ENCODE measurements at places on chromosomes 4 and X. TPM values are rescaled to one million over a fixed set of nuclear protein-coding genes. Genes with fewer than 3 reads are reported as not detected.
A peak's percentile ranks its signal among the peaks of the same experiment; 100 is the strongest.

USP17L28 gene
- polyA plus RNA-seq, result not detected

NMU gene
- 0.13 TPM for polyA plus RNA-seq

SAGE1 gene
- 0.05 TPM for polyA plus RNA-seq

MTNR1A gene
- polyA plus RNA-seq, result 0.17 TPM

NDST3 gene
- not detected for polyA plus RNA-seq

AMELX gene
- polyA plus RNA-seq, result not detected

STPG2 gene
- polyA plus RNA-seq, result not detected

DNA sequence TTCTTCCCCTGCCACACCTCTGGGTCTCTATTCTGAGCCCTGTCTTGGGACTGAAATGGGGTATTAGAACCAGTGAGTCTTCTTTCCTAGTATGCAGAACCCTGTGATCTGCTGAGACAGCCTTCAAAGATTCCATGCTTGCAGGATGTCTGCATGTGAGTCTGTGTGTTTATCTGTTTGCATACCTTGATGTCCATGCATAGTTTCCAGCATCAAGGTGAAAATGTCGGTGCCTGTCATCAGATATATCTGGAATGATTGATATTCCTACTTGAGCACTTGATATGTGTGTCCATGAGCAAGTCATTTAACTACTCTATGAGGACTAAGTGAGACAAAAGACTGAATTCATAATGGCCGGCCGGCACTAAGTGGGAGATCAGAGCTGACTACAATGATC is 117.0 kb upstream of the HS3ST1 start:
- no peak for DNase-seq

DNA sequence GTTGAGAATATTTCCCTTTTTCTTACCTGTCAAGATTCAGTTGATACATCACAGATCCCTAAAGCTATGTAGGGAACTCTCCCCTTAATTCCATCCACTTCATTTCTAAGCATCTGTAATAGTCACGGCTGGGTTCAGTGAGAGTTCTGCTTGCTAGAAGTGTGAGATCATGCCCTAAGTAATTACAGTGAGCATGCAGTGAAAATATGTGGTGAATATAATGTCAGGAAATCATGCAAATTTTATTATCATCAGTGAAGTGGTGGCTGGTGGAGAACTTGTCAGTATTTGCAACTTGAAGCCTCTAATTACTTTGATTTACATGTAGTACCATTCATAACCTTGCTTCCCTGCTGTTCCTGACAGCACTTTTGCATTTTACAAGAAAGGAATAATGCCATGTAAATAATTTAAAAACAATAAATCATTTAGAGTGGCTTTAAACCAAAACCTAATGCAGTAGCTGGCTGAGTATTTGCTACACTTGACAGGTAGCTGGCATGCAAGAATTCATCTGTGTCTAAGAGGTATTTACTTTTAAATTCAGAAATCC is 28.3 kb upstream of the CFAP299 start:
- no peak for DNase-seq

DNA sequence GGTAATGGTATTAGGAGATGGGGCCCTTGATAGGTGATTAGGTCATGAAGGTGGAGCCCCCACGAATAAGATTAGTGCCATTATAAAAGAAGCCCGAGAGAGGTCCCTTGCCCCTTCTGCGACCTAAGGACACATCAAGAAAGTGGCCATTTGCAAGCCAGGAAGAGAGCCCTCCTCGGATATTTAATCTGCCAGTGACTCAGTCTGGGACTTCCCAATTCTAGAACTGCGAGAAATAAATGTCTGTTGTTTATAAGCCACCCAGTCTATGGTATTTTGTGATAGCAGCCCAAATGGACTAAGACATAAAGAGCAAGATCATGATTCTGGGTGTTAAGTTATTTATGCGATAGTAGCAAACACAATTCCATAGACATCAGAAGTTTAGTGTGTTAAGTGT is 192.2 kb downstream of the LDB2 start:
- no peak for DNase-seq

GRCh38 chrX:153727123-153727931 is 2.7 kb downstream of the ABCD1 start:
- DNase-seq, result no peak

DNA sequence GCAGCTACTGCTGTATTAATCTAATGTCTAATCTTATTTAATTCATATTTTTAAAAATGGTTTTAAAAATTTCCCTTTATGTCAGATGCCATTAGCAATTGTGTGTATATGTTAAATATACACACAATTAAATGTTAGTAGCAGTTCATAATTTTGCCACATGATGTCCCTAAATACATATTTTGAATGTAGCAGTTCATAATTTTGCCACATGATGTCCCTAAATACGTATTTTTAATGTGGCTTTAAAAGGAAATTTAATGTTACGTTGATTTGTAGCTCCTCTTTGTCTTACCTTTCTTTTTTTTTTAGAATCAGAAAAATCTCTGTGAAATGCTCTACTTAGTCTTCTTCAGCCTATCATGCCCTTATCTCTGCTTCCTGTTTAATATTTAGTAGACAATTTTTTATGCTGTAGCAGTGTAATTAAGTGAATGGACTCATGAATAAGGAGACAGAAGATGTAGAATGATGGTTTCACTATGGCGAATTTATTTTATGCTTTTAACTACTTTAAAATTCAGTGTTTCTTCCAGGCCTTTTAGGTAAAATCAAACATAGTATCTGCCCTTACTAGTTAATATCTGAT is 26.1 kb downstream of the RBM46 start:
- peak; percentile 33 for DNase-seq

- DNase-seq, result no peak
These were observed 907 bp upstream of the ATP10D start for GRCh38 chr4:47484168-47484567.

DNA sequence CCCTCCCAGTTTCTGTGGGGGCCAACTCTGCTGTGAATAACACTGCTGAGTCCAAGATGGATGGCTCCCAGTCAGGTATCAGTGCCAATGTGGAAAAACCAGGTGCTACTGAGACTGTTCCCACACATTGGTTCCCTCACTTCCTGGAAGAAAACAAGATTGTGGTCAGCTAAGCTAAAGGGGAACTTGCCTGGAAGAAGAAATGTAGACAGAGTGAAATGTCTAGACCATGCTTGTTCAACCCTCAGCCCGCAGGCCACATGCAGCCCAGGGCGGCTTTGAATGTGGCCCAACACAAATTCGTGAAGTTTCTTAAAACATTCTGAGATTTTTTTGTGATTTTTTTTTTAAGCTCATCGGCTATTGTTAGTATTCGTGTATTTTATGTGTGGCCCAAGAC is 28.6 kb upstream of the UTP14A start:
- DNase-seq, result no peak

DNA sequence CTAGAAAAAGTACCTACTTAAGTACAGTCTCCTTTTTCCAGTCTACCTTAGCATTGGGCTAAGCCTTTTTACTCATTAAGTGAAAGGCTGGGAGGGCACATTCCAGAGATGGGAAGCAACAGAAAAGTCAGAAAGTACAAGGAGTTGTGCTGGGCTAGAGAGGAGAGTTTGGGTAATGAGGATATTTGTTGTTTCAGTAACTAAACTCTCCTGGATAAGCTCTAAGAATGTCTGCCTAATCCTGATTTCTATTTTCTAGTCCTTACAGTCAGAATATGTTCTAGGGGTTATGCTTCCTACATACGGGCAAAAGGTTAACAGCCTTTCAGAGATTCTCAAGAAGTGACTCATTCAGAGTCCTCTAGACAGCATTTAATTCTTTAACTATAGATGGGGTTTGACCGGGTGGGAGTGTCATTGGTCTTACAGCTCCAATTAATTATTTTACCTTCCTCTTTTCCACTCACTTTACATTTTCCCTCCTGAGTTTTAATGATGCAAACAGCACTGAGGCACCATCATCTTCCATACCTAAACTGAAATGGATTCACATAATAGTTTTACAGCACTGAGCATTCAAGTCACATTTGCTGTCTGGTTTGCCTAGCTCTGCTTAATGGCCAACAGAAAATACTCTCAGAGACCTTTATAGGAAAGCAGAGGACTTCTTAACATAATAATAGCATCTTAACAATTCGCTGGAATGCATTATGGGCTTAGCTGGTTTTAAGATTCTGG is 42.9 kb downstream of the USP26 start:
- DNase-seq, result no peak

- no peak for DNase-seq
These were observed 79.9 kb upstream of the ATOH1 start for GRCh38 chr4:93748373-93749291.

- DNase-seq, result no peak
These were observed 19.8 kb upstream of the TASL start for GRCh38 chrX:30597216-30598012.

DNA sequence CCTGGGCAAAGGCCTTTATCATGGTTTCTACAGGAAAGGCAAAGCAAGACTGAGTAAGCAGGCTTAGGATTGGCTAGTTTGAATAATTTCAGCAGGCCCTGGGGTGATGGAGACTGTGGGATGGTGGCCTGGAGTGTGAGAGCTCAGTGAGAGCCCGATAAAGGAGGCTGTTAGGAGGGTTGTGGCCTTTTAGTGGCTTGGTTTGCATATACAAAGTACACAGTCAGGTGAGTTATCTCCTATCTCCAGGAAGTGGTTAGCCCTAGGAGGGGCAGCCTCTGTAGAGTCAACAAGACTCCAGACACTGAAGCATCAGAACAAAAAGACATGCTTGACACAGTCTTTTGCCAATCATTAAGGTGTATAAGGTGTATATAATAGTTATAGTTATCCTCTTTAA is 157.2 kb downstream of the CFAP299 start:
- no peak for DNase-seq

DNA sequence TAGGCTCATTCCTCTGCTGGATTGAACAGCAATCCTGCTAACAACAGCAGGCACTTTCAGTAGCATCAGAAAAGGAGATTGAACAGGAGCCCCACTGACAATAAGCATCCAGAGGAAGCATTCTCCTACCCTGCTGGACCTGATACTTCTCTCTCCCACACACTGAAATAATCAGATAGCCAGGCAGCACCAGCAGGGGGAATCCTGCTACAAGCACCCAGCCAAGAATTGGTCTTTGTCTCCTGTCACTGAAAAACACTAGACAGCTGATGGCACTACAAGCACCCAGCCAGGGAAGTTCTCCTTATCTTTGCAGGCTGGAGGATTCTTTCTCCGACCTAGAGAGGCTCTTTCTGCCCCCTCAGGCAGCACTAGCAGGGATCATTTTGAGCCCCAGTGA is 444.3 kb upstream of the GRIA3 start:
- DNase-seq, result no peak

Measured in A549 (cell line).